ENCODE measurements at places on chromosomes 7 and 10.

- no peak for DNase-seq
Observed at GRCh38 chr7:32881074-32881982, 10.2 kb downstream of the KBTBD2 start.

- no peak for DNase-seq
Observed at GRCh38 chr7:36062154-36062815, 90.8 kb upstream of the EEPD1 start.

GRCh38 chr7:133534816-133535215 is 281.9 kb downstream of the EXOC4 start:
- no peak for DNase-seq

DNA sequence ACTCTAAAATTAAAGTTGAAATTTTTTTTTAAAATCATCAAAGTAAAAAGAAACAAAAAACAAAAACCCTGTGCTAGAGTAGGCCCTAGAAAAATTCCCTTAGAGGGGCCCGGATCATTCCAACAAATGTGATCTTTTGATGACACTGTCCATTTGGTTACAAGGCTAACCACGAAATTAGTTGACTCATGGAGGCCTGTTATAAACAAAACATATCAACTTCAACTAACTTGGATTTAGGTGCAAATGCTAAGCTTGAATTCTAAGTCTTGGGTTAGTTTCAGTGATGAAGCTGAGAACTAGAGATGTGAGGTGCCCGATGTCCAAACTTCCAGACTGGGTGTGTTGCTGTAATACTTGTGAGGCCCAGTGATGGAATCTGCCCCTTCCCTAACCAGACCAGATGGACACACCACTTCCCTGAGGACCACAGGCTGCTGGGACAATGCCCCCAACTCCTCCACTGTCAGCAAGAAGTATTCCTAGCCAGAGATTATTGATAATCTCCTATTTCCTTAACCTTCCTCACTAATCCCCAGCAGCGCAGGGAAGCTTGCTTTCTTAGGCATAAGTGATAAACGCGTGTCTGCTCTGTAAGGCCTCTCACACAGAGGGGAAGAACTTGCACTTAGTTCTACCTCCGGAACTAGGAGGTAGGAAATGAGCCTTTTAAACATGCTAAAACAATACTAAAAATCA is 108.7 kb downstream of the RAPGEF5 start:
- DNase-seq: no peak

GRCh38 chr7:101983147-101983811 is 165.9 kb downstream of the CUX1 start:
- DNase-seq: no peak

GRCh38 chr7:7035851-7036250 is 146.5 kb upstream of the C1GALT1 start:
- DNase-seq: no peak

DNA sequence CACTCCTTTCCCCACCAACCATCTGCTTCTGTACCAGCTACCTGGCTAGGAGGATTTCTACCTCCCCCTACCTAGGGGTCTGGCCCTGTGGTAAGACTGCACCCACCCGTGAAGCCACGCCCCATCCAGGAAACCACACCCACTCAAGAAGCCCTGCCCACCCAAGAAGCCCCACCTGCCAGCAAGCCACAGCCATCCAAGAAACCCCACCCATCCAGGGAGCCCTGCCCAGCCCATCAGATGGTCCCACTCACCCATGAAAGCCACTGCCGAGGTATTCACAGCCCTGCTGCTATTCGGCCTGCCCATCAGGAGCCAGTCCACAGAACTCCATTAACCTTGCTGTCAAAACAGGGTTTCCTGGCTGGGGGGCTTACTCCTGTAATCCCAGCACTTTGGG is 15.6 kb upstream of the MUC3A start:
- DNase-seq: no peak

- DNase-seq: no peak
Observed at GRCh38 chr10:80204677-80205476, 460 bp downstream of the ANXA11 start.

- DNase-seq: no peak
Observed at GRCh38 chr7:142327628-142328405, 70.0 kb upstream of the PRSS58 start.

GRCh38 chr7:28503396-28503795 is 91.1 kb downstream of the CREB5 start:
- DNase-seq: no peak

DNA sequence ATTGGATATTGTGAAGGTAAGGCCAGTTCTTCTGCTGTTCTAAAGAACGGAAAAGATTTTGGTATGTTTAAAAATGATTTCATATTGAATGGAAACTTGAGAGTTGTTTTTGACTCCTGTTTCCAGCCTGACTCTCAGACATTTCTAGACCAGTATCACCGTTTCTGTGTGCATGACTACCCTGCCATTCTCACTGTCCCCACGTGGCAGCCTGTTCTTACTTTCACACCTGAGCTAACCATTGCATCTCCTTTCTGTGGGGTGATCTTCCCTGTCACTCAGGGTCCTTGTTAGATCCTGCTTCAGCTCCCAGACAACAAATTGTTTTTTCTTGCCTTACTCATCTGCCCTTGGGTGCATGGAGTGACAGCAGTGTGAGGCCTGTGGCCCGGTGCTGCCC is 38.9 kb downstream of the GLRX3 start:
- DNase-seq: no peak

GRCh38 chr10:73873838-73874215 is 528 bp downstream of the CAMK2G start:
- DNase-seq: no peak

- no peak for DNase-seq
Observed at GRCh38 chr7:151707757-151708156, 169.2 kb downstream of the PRKAG2 start.

DNA sequence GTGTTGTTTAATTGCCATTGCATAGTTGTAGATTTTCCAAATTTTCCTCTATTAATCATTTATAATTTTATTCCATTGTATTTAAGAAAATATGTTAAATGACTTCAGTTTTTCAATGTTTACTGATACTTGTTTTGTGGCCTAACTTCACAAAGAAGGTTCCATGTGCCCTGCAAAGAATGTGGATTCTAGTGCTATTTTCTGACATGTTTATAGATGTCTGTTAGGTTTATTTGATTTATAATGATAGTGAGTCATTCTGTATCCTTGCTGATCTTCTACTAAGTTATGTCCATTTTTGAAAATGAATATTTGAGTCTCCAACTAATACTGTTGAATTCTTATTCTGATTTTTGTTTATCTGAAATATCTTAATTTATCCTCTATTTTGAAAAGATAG is 369.0 kb downstream of the MAGI2 start:
- DNase-seq: no peak

All from iPS DF 6.9 (cell line).